ENCODE measurements at places on chromosomes 6 and 20.

GRCh38 chr20:48841196-48841874 is 13.5 kb upstream of the PREX1 start:
- no peak for DNase-seq

- no peak for DNase-seq
These were observed 64.2 kb downstream of the EDN3 start for GRCh38 chr20:59364611-59365010.

DNA sequence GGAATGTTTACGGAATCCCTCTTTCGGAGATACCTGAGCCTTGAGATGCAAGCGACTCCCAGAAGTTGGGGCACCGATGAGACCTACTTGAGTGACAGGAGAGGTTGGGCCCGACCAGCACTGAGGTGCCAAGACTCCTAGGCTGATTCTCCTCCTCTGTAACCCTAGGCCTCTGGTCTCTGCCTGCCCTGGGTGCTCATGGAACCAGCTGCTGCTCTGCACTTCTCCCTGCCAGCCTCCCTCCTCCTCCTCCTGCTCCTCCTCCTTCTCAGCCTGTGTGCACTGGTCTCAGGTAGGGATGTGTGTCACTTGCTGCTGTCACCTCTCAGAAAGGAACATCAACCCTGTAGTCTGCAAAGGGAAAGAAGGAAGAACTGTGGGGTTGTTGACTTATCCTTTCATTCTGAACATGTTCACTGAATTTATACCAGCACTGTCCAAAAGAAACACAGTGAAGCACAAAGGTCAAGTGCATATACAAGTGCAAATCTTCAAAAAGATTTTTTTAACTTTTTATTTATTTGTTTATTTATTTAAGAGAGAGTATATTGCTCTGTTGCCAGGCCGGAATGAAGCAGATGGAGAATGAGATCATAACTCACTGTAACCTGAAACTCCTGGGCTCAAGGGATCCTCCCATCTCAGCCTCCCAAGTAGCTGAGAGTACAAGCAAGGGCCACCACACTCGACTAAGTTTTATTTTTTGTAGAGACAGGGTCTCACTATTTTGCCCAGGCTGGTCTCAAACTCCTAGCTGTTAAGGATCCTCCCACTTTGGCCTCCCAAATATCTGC is 913 bp downstream of the BTN2A2 start:
- DNase-seq, result peak; percentile 80

DNA sequence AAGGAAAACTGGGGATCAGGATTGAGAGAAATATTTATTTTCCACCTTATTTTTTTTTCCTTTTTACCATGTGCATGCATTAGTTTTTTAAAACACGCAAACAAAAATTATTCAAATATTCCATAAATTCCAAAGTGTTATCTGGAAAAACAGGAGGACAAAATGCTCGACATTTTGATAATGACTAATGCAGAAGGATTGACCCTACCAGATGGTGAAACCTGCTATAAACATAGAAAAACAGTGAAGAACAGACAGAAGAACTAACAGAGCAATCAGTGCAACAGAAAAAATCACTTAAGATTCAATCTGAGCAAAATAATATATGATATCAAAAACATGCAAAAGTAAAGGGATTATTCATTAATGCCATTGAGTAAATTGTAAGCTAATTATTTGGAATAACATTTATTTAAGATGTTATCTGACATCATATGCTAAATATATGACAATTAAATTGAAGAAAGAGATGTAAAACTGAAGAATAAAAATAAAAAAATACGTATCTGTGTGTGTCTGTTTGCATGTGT is 218.4 kb downstream of the LMBRD1 start:
- DNase-seq, result no peak

GRCh38 chr6:14499841-14500240 is 382.3 kb downstream of the CD83 start:
- DNase-seq, result no peak
